Astrocyte of the hippocampus (primary cell): ENCODE measurements at places on chromosomes 5 and 9.
A peak's percentile ranks its signal among the peaks of the same experiment; 100 is the strongest.

DNA sequence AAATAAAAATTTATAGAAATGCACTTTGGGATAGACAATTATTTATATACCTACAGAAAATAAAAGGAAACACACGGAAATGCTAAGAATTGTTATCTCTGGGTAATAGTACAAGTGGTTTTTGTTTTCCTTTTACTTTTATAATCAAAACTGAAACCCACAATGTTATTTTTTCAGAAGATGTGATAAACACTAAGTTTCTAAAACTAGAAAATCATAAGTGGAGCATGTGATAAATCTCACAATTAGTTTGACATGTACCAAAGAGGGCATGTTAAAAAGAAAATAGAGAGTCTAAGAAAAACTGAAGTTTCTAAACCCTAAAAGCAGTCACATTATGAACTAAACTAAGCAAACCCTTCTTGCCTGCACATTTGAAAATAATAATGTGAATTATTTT is 61.1 kb downstream of the OXCT1 start:
- no peak for DNase-seq

DNA sequence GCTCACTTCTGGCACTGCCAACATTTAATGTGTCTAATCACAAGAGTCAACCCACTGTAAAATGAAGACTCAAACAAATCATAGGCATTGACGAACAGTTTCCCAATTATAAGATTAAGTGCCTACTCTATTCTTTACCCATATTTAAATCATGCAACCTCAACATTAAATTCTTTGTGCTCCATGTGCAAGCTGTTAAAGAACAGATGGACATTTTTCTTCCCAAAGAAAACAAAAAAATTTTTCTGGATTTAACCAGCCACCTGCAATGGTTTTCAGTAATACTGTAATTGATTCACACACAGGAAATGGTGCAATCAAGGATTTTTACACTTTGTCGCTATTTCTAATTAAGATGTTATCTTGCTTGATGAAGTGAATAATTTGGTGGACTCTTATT is 3.6 kb downstream of the HNRNPK start:
- no peak for DNase-seq

DNA sequence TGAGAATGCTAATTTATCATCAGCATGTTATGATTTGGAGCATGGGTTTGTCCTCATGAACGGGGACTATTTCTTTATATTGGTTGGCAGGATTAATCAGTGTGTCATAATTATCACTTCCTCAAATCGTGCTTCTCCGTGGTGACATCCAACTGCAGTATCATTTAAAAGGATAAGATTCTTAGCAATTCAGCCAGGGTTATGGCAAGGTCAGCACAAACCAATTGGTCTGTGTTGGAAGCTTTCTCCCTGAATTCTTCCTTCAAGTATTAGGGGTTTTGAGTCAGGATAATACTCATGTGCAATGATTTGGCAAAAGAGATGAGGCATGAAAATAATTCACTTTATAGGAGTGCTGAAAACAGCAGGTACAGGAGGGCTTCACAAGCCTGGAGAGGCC is 5.5 kb upstream of the CAMLG start:
- DNase-seq: no peak

DNA sequence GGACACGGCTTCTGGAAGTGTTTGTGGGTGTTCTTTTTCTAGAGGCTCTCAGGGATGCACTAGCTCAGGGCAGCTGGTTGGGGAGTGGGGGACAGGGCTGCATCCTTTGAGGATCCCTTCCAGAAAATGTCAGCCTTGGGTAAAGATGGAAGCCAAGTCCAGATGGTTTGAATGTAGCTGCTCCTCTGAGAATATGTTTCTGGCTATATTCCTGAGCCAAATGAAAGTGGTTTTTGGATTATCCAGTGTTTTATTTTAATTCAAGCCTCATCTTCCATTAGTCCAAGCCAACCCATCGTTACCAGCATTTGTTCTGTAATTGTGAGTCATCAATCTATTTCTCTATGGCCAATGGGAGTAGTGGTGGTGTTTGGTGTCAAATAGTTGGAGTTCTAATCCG is 70.4 kb downstream of the SPRY4 start:
- DNase-seq: no peak

- no peak for DNase-seq
Observed at GRCh38 chr9:93064392-93065134, 6.1 kb downstream of the SUSD3 start.

- no peak for DNase-seq
Observed at GRCh38 chr5:143041461-143041860, 271.3 kb downstream of the ARHGAP26 start.

- peak; percentile 31 for DNase-seq
Observed at GRCh38 chr9:101727612-101728524, 10.6 kb downstream of the GRIN3A start.

DNA sequence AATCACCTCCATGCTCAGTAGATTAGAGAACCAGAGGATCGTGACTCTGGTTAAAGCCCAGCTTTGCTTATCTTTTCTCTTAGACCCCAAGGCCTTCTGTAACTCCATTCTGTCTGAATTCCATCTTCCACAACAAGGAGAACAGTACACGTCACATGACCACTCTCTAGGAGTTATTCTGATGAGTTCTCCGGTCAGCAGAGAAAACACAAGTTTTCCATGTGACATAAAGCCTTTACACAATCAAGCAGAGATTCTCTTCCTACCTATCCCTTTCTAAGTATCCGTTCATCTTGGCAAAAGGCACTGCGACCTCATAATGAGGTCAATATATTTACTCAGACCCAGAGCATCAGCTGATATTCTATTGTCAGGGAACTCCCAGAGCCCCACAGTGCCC is 112.3 kb downstream of the TRPM6 start:
- no peak for DNase-seq

DNA sequence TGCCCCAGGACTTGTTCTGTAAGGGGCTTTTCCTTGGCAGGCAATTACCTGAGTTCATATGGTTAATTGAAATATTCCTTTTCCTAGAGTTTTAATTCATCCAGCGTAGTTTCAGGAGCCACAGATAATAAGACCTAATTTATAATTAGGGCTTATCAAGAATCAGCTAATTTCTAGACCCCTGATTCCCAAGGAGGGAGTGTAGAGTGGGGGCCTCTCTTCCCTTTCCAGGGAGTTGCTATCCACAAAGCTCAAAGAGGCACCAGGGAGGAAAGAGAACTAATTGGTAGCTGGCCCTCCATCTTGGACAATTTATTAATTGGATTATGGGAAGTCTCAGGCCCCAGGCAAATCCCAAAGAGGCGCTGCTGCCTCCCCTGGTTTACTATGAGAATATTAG is 75.8 kb upstream of the ZNF618 start:
- no peak for DNase-seq

GRCh38 chr9:21993007-21993406 is 1.2 kb downstream of the CDKN2A start:
- DNase-seq: no peak

DNA sequence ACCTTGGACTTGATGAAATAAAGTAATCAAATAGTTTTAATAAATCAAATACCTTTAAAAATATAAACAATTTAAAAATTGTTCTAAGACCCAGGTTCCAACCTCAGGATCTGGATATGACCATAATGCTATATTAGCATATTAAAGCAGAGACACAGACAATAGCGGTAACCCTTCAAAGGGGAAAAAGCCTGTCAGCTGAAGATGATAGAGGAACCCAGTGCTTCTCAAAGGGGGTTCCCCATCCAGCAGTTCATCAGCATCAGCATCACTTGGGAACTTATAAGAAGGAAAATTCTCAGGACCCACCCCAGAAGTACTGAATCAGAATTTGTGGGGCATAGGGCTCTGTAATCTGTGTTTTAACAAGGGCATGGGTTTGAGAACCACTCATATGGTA is 519.6 kb downstream of the RAB3C start:
- no peak for DNase-seq
